NT2/D1 (cell line): ENCODE measurements at places on chromosomes 2 and 18.

DNA sequence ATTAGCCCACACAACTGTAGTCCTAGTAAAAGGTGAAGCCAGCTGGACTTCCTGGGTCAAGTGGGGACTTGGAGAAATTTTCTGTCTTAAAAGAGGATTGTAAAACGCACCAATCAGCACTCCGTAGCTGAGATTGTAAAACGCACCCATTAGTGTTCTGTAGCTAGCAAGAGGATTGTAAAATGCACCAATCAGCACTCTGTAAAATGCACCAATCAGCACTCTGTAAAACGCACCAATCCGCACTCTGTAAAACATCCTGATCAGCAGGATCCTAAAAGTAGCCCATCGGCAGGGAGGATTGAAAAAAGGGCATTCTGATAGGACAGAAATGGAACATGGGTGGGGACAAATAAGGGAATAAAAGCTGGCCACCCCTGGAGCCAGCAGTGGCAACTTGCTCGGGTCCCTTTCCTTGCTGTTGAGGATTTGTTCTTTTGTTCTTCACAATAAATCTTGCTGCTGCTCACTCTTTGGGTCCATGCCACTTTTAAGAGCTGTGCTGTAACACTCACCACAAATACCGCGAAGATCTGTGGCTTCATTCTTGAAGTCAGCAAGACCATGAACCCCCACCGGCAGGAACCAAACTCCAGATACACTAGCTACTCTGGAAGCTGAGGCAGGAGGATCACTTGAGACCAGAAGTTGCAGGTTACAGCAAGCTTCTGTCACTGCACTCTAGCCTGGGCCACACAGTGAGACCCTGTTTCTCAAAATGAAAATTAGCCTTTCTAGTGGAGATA, 102.6 kb downstream of the HS6ST1 start:
- DNase-seq, result no peak

GRCh38 chr2:118582058-118582457, 265.4 kb downstream of the EN1 start:
- no peak for DNase-seq

DNA sequence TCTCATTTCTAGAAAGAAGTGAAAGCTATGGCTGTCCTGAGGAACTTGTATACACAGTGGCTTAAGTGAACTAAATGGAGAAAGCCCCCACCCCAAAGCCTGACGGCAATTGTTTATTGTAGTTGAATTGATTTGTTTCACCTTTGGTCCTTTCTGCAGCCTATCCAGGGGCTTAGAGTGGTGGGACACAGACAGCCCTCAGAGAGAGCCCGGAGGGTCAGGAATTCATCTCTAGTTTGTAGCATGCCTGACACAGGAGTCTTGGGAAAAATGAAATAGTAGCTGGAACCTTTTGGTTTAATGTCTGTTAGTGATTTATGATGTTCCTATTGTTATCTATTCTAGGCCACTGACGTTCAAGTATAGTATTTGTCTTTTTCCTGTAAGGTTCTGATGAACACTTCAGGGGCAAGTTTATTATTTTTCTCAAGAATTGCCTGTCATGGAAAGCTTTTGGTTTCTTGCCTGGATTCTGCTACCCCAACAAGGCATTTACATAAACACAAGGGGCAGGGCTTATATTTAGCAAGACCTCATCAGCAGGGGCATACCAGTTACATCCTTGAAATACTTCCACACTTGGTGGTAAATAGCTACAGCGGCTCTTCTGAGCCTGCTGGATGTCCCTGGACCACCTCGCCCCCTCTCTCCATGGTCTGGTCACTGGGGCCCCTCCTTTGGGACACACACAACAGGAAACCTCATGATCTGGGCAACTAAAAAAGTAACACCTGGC, 44.4 kb downstream of the KCNE4 start:
- DNase-seq, result no peak

- DNase-seq, result no peak
Measured at GRCh38 chr2:117523711-117524238, 290.7 kb upstream of the DDX18 start.

- no peak for DNase-seq
Measured at GRCh38 chr18:59446012-59446411, 86.9 kb upstream of the LMAN1 start.

GRCh38 chr2:207606829-207607228, 18.4 kb downstream of the METTL21A start:
- no peak for DNase-seq

- no peak for DNase-seq
Measured at GRCh38 chr2:207720517-207721187, 9.2 kb downstream of the CCNYL1 start.

DNA sequence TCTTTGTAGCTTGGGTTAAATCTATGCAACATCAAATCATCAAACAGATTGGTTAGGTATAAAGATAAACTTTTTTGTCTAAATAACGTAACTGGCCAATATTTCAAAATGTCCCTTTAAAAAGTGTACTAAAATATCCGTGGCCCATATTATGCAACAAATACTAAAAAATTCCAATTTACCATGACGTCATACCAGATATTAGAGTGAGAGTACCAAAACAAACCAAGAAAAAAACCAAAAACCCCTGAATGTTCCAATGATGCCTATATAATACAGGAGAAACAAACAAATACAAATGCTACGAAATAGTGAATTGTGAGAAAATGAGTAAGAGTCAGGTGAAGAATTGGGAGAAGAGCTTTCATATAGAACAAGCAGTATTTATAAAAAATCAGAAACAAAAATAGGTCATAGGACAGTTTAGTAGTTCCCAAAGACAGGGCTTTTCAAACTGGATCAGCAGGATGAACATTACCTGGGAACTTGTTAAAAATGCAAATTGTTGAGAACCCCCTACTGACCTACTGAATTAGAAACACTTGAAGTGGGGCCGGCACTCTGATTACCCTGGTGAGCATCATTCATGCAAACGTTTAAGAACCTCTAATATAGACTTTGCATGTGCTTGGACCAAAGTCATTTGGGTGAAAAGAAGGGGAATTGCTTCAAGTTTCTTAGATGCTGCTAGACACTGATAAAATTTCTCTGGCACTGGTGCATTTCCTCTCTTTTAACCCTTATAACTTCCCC, 753.7 kb downstream of the DSC3 start:
- peak; percentile 16 for DNase-seq

- DNase-seq, result no peak
Measured at GRCh38 chr2:129891341-129892320, 87.8 kb upstream of the RAB6C start.

GRCh38 chr18:49616618-49617328, 54.9 kb downstream of the LIPG start:
- DNase-seq, result no peak
